ENCODE measurements at places on chromosomes 5 and 9. TPM values are rescaled to one million over a fixed set of nuclear protein-coding genes. Genes with fewer than 3 reads are reported as not detected.
A peak's percentile ranks its signal among the peaks of the same experiment; 100 is the strongest.

GRCh38 chr5:64814073-64814472 lies 45.3 kb downstream of the CWC27 start:
- no peak for DNase-seq

GRCh38 chr9:113454914-113455761 lies 8.4 kb upstream of the RGS3 start:
- DNase-seq, result peak; percentile 91

Gene MCC
- 25.4 TPM for total RNA-seq

DNA sequence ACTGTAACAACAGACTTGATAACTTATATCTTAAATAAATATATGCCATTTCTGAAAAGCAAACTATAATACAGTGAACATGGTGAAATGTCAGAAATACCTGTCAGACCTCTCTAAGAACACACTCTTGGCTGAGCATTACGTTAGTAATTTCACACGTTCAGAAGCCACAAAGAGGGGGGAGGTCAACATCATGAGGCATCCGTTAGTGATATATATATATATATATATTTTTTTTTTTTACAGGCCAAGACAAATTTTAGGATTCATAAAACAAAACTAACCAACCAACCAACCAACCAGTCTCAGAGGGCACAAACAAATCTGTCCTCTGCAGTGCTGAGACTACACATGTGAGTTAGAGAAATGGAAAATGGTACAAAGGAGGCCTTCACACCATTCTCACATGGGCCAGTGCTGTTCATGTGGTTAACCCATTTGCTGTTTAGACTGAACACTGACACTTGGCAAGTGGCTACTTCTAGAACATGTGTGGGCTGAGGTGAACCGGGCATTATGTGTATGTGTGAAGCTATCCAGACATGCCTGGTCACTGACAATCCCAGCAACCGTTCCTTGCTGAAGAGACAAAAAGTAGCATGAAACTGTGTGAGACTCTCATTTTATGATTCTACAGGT lies 54.5 kb downstream of the ELL2 start:
- DNase-seq, result no peak

DNA sequence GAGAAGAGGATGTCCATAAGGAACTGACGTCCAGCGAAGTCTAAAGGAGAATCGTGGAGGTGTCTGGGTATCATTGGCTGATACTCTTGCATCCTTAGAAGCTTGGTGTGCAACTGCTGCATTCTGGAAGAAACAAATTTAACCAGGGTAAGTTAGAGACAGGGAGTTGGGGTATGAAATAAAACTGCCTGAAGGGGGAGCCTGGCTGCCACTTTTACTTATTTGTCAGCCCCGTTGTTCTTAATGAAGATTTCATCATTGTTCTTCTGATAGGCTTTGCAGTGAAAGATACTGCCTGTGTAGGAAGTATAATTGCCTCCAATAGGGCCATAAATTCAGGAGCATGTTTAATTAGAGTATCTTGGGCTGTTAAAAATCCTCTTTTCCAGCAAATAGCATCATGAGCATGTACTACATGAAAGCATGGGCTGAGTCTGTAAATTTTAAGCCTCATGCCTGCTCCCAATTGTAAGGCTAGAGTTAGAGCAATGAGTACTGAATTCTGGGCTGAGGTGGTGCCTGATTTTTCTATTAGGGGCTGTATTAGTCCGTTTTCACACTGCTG lies 1264.5 kb upstream of the ACO1 start:
- DNase-seq, result peak; percentile 57
